NCI-H2081 treated with DMSO at 0.1 percent for 48 hours (cell line): ENCODE measurements at places on chromosomes 5 and 9.
A peak's percentile ranks its signal among the peaks of the same experiment; 100 is the strongest.

- DNase-seq, result no peak
Measured at GRCh38 chr9:98883276-98883675, 60.4 kb upstream of the COL15A1 start.

DNA sequence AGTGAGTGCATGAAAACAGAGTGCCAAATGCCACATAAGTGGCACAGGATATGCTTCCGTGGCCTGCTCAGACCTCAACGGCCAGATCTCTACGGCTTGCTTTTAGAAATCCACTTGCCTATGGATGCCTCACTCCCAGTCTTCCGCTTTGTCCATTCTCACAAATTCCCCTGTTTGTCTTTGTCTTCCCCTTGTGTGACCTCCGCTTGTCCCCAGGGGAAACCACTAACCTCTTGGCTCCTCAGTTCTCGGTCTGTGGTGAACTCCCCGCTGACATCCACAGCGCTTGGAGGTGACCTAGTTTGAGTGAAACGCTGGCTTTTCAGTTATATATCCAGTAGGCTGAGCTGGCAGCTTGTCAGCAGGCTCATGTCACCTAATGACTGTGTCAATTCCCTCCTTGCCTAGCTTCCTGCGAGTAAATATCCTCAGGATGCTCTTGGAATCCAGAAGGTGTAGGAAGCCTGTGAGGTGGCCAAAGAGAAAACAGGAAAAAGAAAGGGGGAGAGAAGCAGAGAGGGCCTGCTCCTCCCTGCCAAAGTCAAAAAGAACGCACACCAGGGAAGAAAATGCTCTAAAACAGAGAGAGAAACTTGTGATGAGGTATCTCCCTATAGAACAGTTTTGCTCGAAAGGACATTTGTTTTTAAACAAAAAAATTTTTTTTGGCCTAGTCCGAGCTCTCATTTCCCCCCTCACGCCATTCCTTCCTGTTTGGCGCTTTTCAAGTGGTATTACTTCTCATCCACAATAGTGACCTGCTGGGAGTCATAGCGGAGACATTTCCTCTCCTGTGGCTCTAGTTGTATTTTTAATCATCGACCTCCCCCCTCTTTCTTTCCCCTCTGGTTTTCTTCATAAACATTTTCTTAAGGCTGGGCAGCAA, 101.6 kb upstream of the SPRY4 start:
- no peak for DNase-seq

DNA sequence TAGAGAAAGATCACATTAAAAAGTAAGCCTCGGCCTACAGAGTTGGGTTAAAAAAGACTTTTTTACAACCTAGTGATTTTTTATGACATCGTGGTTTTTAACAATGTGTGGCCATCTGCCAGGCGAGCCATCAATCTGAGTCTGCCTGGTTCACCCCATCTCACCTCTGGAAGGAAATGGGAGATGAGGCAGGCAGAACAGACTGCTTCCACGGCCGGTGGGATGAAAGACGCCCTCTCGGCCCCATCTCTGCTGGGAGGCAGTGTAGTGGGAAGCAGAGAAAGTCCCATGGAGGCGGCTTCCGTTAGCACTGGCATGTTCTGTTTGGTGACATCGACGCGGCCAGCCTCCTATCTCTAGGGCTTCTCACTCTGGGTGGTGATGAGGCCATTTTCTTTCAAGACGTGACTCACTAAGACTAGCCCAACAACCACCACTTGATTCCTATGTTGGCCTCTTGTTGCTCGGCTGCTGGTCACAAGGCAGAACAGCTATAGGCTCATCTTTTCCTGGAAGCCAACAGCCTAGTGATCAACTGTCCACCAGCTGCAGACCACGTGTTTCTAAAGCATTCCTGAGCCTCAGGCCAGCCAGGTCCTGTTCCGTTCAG, 132.4 kb upstream of the OTULINL start:
- no peak for DNase-seq

DNA sequence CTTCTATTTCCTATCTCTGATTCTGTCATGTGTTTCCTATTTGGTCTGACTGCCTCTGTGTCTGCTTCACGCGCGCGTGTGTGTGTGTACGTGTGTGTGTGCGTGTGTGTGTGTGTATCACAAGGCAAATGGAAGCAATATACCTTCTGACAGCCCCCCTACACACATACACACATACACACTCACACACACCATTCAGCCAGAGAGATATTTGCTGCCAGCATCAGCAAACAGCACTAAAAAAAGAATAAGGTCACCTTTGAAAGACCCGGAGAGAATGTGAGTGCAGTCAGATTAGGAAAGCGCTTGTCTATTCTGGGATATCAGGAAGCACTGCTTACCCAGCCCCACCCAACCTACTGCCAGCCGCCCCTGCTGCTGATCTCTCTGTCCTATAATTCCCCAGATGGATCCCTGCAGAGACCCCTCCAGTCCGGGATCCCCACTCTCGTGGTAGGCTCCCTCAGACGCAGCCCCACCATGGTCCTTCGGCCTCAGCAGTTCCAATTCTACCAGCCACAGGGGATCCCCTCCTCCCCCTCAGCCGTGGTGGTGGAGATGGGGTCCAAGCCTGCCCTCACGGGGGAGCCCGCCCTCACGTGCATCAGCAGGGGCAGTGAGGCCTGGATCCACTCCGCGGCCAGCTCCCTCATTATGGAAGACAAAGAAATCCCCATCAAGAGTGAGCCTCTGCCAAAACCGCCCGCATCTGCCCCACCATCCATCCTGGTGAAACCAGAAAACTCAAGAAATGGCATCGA, 45.7 kb downstream of the PLAC8L1 start:
- no peak for DNase-seq

- no peak for DNase-seq
Measured at GRCh38 chr9:90802386-90802985, 867 bp downstream of the SYK start.

- DNase-seq, result no peak
Measured at GRCh38 chr5:3277590-3278196, 317.9 kb upstream of the IRX1 start.

GRCh38 chr9:33453999-33454660, 6.7 kb upstream of the AQP3 start:
- DNase-seq, result no peak

GRCh38 chr5:65128226-65128625, 353.5 kb downstream of the ADAMTS6 start:
- DNase-seq, result no peak

- peak; percentile 38 for DNase-seq
Measured at GRCh38 chr9:94783102-94783682, 56.7 kb downstream of the AOPEP start.

DNA sequence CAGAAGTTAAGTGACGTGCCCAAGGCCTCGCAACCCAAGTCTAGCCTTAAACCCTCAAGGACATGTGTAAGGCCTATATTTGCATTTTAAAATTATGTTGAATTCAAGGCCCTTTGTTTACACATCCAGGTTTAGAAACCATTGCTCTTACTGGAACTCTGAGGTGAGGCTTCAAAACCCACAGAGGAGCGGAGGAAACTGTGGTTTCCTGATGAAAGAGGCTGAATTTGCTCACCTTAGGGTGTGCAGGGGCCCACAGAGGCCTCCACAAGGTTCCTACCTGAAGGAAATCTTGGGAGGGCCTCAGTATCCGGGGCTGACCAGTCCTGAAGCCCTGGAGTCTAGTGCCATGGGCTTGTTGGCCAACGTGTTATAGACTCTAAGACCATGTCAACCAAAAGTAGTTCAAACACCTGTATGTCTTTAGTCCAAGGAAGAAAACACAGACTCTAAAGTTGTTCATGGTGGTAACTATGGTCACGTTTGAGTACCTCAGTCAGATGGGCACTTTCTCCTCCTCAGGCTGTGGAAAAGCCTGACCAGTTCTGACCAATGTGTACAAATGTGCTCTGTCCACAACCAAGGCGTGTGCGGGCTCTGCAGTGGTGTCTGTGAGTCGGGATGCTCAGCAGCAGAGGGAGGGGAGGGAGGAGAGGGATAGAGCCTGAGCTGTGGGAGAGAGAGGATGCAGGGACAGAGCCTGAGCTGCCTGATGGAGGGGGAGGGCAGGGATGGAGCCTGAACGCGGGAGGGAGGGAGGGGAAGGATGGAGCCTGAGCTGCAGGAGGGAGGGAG, 124.6 kb upstream of the ERCC6L2 start:
- DNase-seq, result no peak

- DNase-seq, result no peak
Measured at GRCh38 chr9:31677415-31677814, 707.0 kb upstream of the ACO1 start.

DNA sequence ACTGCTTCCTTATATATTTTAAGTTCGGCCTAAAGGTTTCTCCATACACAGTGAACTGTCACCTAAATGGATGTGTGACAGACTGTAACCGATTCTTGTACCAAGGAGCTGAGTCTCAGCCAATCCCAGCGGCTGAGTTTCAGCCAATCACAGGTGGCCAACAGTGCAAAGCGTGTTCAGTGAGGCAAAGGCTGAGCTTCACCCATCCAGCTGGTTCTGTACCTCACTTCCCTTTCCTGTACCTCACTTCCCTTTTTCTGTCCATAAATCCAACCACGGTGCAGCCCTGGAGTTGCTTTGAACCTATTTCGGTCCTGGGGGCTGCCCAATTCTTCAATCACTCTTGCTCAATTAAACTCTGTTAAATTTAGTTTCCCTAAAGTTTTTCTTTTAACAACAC, 15.7 kb upstream of the TBC1D9B start:
- DNase-seq, result no peak

DNA sequence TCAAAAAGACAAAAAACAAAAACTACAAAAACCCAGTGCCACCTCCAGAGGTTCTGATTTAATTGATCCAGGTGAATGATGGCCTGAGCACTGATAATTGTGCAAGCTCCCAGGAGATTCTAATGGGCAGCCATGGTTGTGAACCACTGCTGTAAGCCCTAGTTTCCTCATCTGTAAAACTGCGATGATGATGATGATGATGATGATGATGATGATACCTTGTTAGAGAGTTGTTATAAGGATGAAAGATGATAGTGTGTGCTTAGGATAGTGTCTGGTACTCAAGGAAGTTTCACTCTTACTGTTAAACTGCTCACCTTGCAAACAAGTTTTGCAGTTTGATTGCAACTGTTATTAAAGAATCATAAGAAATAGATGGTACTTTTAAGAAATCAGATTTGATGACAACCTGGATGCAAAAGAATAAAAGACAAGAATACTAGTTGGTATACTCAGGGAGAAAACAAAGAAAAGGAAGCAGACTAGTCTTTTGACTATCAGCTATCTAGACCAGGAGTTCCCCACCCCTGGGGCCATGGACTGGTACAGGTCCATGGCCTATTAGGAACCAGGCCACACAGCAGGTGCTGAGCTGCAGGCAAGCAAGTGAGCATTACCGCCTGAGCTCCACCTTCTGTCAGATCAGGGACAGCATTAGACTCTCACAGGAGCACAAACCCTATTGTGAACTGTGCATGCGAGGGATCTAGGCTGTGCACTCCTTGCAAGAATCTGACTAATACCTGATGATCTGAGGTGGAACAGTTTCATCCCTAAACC, 98.0 kb downstream of the OR2K2 start:
- DNase-seq, result no peak

- no peak for DNase-seq
Measured at GRCh38 chr9:33703430-33704102, 91.8 kb upstream of the PRSS3 start.

- no peak for DNase-seq
Measured at GRCh38 chr5:76755779-76756637, 40.1 kb downstream of the F2R start.

GRCh38 chr9:36803961-36804360, 230.1 kb downstream of the PAX5 start:
- DNase-seq, result no peak

DNA sequence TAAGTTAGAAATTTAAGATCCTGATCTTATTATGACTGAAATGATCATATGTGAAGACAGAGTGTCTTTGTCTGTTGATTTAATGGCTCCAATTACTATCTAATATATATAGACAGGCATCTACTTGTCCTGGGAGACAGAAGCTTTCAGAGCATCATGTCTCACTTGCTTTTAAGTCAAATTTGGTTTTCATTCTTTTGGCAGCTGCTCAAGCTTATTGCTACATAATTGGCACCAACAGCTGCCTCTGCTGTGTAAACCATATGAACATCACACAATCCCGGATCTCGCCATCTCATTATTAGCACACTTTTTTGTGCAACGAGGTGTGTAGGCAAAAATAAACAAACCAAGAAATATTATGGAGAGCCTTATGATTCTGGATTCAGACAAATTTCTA, 1717.9 kb downstream of the EFNA5 start:
- peak; percentile 89 for DNase-seq

DNA sequence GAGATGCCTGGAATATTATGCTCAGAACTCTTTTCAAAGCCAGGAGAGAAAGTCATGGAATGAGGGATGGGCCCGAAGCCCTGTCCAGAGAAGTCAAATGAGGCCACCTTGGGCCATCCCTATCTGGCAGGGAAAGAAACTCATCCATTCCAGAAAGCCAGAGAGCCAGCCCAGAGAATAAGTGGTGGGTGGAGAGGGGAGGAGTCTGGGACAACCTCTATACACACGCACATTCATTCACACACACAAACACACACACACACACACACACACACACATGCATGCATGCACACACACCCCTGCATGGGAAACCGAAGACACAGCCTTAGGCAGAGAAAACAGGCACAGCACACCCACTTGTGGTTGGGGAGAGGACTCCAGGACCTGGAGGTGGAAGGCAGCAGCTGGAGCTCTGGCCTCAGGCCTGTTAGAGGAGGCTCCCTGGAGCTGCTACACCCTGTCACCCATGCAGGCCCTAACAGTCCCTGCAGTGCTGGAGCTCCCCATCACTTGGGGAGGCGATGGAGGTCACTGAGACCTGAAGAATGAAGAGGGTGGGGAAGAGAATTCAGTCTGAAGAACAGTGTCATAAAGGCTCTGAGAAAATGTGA, 38.0 kb downstream of the TGFBI start:
- DNase-seq, result no peak

DNA sequence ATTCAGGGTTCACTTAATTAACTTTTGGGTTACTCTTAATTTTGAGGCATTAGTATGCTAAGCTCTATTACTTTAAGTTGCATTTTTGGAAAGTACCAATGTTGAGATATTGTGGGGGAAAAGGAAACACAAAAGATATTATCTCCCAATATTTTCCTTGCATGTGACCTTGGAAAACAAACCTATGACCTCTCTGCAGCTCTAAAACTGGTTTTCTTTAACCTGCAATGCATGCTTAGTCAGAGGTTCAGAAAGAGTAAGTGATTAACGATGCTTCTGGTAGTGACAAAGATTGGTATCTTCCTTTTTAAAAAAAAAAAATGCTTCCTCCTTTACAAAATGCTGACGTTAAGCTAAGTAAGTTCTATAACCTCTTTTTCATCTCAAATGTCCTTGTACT, 44.9 kb upstream of the CDH18 start:
- DNase-seq, result no peak
